ENCODE measurements at places on chromosomes 12 and 14. TPM values are rescaled to one million over a fixed set of nuclear protein-coding genes. Genes with fewer than 3 reads are reported as not detected.

The VPS33A gene
- 15.0 TPM for total RNA-seq

- DNase-seq: no peak
These were observed 14.5 kb upstream of the ACTR6 start for GRCh38 chr12:100186071-100186470.

The TDRD9 gene
- total RNA-seq: 2.8 TPM

The NUAK1 gene
- total RNA-seq: 59.0 TPM

The TAS2R7 gene
- total RNA-seq: not detected

The GALNT6 gene
- total RNA-seq: 1.2 TPM

DNA sequence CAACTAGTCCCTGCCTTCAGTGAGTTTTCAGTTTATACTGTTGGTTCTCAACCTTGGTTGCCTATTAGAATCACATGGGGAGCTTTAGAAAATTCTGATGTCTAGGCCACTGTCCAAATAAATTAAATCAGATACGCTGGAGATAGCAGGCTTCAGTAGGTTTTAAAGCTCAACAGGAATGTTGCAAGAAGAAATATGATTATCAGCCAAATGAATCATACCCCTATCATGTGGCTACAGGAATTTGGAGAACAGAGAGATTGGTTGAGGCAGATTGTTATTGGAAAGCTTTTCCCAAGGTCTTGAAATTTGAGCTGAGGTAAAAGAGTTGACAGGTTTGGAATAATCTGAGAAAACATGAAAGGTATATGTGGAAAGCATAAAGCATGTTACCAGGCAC is 125.3 kb downstream of the WIF1 start:
- DNase-seq: no peak

GRCh38 chr12:84464616-84465015 is 448.0 kb downstream of the SLC6A15 start:
- no peak for DNase-seq

The APAF1 gene
- total RNA-seq: 4.0 TPM

The YAF2 gene
- 94.6 TPM for total RNA-seq

The FRMD6 gene
- total RNA-seq: 6.4 TPM

DNA sequence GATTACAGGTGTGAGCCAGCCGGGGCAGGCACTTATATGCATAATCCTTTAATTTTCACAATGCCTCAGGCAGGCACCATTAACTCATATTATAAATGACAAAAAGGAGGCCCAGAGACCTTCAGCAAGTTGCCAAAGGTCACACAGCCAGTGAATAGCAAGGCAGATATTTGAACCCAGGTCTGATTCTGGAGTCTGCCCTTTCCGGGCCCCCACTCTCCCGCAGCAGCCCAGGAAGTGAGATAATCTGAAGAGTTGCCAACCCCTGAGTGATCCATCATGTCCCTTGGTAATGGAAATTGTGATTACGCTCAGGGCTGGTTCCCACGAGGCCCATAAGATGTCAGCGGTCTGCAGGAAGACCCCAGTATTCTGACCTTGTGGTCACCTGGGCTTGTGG is 95.3 kb upstream of the MED13L start:
- no peak for DNase-seq

The NRIP2 gene
- 2.3 TPM for total RNA-seq

DNA sequence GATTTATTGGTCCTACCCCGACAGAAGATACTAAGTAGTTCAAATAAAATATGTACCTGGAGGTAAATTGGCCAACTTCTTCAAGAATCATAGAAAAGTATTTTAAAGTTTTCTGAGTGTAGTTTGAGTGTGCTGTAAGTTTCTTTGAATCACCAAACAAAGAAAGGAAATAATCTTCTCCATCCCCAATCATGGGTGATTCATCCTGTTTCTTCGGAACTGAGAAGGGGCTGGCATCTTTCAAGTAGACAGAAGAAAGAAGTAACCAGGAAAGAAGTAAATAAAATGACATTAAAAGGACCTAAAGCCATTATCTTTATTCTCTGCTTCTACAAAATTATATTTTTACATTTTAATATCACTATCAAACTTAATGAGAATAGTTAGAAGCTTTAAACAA is 6.8 kb downstream of the LMNTD1 start:
- DNase-seq: no peak

DNA sequence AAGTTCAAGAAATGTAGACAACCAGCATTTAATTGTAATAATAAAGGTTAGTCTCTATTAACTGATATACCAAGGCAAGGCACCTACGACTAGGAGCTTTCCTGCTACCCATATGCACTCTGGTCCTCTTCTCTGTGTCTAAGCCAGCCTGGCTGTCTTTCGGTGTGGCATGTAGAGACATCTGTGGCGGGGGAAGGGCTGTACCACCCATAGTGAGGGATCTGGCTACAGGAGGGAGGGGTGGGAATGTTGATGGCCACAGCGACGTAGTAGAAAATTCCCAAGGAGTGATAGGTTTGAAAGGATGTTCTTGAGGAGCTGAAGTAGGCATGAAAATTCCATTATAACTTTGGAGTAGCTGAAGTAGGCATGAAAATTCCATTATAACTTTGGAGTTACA is 344.2 kb downstream of the ATP23 start:
- DNase-seq: no peak

DNA sequence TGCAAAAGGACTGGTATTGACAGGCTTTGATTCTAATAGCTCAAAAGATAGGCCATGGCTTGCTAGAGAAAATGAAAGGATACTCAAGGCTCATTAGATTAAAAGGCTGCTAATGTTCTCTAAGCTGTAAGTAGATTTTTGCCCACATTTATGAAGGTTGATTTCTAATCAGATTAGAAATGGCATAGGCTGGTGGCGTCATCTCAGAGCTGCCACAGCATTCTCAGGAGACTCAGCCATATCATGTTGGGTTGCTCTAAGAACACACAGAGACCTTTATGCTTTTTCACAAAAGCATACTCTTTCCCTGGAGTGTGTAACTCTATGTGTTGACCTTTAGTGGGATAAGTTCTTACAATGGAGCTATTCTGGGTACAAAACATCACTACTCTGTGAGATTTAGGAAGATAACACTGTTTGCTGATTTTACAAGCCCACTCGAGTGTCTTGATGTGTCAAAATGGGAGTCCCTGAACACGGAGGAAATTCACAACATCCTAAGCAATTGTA is 576.0 kb downstream of the NRXN3 start:
- DNase-seq: no peak

DNA sequence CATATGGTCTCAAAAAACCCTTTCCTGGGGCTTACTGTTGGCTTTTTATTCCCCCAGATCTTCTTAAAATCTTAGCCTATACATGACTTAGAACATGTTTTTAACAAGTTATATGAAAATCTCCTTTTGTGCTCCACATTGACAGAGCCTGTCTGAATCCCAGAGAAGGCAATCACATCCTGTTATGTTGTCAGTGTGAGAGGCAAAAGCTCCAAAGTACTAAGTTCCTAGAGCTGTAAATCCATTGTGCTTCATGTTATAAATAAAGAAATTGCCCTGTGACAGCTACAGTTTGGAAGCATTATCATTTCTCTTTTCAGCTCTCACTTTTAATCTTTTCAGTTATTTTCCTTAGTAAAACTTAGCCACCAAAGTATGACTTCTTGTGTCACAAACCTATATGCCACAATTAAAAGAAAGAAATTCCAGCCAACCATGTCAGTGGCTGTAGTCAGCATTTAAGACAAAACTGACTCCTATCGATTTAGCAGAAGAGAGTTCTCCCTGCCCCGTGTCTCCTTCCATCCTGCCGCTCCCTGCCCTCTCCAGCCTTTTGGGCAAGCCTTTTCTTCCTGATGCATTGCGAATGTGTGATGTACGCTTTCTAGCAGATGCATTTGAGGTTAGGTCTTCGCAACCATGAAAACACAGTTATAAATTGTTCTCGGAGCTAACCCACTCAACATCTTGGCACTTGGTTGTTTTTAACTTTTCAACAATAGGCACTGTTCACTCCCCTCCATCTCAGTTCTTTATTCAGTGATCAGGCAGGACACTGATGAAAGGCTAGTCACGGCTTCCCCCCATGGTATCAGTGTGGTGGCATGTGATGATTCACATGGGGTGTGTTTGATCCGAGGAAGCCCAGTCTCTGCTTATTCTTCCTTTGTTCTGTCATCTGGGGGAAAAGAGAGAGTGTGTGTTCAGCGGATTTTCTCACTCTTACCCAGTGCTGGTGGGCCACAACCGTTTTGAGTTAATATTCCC is 143.5 kb downstream of the SSPN start:
- DNase-seq: no peak

The KRT83 gene
- total RNA-seq: not detected

DNA sequence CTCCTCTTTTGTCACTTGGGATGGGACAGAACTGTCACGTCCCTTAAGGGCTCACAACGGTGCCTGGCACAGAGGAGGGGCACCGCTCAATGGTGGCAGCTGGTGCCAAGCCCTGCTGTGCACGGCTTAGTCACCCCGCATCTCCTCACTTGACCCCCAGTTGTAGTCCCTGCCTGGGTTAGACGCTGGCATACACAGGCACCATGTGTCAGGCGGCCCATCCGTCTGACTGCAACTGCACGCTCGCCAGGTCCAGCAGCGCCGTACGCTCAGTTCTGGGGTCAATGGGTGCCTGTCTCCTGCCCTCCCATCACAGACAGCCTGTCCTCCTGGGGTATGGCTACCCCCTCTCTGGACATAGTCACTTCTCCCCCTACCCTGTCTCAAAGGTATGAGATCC is 1.6 kb upstream of the PACS2 start:
- DNase-seq: no peak

- DNase-seq: no peak
These were observed 5.9 kb upstream of the MYO1A start for GRCh38 chr12:57055824-57056223.

DNA sequence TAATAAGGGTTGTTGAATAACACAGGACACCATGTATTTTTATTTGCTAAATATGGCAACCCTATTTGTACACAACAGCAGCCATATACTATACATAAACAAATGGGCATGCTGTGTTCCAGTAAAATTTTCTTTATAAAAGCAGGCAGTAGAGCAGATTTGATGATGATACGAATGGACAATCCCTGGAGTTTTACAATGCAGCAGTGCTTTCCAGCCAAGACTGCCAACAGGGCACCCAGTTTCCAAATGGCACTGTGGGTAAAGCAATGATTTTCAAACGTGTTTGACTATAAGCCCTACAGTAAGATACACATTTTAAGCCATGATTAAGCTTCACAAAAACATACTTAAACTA is 282.7 kb downstream of the NUAK1 start:
- no peak for DNase-seq

DNA sequence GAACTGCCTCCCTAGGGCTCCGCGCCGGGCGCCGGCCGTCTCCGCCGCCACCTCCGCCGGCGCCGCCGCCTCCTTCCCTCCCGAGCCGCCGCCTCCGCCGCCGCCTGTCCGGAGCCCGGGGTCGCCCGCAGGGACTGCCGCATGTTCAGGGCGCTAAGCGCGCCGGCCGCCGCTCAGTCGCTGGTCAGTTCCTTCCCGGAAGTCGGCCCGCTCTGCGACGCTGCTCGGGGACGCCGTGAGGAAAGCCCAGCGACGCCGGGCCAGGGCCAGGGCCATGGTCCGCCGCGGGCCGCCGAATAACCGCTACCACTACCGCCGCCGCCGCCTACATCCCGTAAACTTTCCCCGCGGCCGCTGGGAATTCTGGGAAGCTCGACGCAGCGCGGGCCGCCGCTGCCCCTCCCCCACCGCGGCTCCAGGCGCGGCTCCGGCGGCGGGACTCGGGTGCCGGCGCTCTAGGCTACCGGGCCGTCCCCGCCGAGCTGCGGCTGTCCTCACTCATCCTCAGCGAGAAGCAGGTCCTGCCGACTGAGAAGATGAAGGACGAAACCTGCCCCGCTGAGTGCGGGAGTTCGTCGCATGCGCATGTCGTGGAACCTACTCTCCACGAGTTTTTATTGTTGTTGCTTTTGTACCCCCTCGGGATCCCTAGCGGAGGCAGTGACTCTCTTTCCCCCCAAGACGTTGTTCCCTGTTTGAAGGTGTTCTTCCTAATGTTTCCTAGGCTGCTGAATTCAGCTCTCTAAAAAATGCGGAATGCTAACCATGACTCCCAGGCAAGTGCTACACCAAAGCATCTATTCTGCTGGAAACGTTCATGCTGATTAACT is at the start of gene SAV1:
TSS of gene SAV1 (minus strand) at position 311 of the 830 bp plus-strand sequence. CDS start 339 bp downstream, outside the sequence.
- peak; percentile 89 for DNase-seq
